ENCODE measurements at places on chromosomes 1 and 21. TPM values are rescaled to one million over a fixed set of nuclear protein-coding genes. Genes with fewer than 3 reads are reported as not detected.

C1QC gene
- total RNA-seq, result not detected

PGLYRP4 gene
- total RNA-seq, result 4.0 TPM

PKN2 gene
- 29.7 TPM for total RNA-seq

SYNC gene
- total RNA-seq, result 1.7 TPM

LDLRAP1 gene
- total RNA-seq, result 36.0 TPM

LCE2A gene
- total RNA-seq, result not detected

IGFN1 gene
- total RNA-seq, result 0.68 TPM

RAP1GAP gene
- total RNA-seq, result 2.6 TPM

CASZ1 gene
- total RNA-seq, result 21.3 TPM

NBPF20 gene
- total RNA-seq, result 2.4 TPM

C4BPA gene
- not detected for total RNA-seq

SEC16B gene
- total RNA-seq, result 1.4 TPM

HES3 gene
- not detected for total RNA-seq

CYP4X1 gene
- 2.3 TPM for total RNA-seq

POFUT2 gene
- total RNA-seq, result 10.6 TPM

PTGFR gene
- not detected for total RNA-seq

ACTL8 gene
- total RNA-seq, result not detected

HORMAD1 gene
- 0.50 TPM for total RNA-seq

DR1 gene
- total RNA-seq, result 86.9 TPM

EXO5 gene
- total RNA-seq, result 8.0 TPM

ZZZ3 gene
- 67.7 TPM for total RNA-seq

KMO gene
- 0.07 TPM for total RNA-seq

TSPAN2 gene
- total RNA-seq, result 2.6 TPM

RBM8A gene
- 157 TPM for total RNA-seq

SELENBP1 gene
- 2.7 TPM for total RNA-seq

CLDN8 gene
- 0.14 TPM for total RNA-seq

ARHGEF2 gene
- total RNA-seq, result 138 TPM

GREM2 gene
- total RNA-seq, result not detected

OR2T6 gene
- total RNA-seq, result not detected

GJA4 gene
- not detected for total RNA-seq

SLC25A33 gene
- 9.1 TPM for total RNA-seq

SGIP1 gene
- total RNA-seq, result not detected

SLAMF7 gene
- 4.6 TPM for total RNA-seq

Data from nasal cavity respiratory epithelium epithelial cell of viscerocranial mucosa (primary cell).